SK-N-SH treated with all-trans-retinoic acid at 6 μM for 48 hours (cell line): ENCODE measurements at places on chromosomes 3 and 15.

DNA sequence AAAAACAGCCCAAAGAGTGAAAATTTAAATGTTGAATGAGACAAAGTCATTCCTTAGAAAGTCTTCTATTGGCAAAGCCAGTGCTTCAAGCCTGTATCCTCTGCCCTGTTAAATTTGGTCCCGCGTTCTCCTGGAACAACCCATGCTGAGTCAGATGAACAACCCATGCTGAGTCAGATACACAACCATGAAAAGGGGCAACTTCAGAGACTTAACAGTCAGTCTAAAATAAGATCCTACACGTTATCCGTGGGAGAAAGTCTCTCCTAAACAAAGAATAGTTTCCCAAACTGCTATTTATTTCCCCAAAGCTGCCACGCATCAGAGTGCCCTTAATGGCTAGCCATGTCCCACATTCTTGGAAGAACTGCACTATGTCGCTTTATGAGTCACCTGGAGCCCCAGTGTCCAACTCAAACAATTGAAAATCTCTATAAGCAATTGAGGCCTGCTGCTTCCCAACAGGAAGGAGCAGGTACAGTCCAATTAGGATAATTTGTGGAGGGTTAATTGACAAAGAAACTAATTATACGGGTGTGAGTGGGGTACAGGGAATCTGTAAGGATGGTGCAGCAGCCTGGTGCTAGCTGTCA lies 66.1 kb downstream of the WHAMM start:
- peak; percentile 63; the same call in 2 of the 3 replicates for ATAC-seq

DNA sequence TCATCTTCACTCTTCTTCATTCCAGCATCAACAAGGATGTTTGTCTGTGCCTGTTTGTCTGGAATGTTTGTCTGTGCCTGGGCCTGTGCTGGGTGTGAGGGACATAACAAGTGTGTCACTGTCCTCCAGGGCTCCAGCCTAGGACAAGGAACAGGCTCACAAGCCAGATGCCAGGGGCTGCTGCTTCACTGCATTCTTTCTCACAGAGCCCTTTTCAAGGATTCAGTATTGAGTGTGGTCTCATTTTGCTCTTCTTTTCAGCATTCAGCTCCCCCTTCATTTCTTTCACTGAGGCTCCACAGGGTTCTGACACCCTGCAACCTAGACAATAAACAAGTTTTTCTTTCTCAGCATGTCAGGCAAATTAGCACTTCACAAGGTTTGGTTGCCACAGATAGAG lies 43.6 kb upstream of the KY start:
- ATAC-seq, result peak; percentile 15; the same call in 2 of the 3 replicates

DNA sequence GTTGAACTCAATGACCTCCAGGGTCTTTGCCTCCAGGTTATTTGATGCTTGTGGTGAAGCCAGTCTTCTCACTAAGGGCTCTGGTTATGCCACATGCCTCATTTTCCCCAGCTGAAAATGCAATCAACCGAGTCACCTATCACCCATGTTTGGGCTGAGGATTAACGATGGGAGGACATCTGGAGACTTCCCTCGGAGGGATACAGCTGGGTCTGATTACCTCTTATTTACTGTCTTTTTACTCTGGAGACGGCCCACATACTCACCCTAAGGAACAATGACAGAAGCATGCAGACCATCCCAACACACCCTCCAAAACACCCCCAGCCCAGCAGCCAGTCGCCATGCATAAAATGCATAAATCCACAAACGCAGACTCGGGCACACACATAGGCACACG lies 187.4 kb downstream of the OPA1 start:
- ATAC-seq, result no peak

GRCh38 chr3:46082849-46083248 lies 55.6 kb upstream of the XCR1 start:
- no peak for ATAC-seq

DNA sequence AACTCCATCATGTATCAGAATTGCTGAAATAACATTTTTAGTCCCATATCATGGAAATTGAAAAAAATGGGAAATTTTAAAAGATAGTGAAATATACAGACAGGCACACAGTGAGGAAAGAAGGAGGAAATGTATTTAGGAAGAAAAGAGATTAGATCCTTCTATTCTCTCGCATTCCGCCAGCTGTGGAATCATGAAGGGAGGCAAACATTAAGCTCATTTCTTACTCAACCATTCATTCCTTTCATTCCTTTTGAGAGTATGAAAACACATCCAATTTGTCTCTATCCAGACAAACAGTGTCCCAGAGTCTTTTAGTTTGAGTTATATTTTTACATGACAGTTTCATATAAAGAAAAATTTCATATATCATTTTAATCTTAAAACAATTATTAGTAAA lies 52.5 kb upstream of the KCNMB2 start:
- no peak for ATAC-seq

DNA sequence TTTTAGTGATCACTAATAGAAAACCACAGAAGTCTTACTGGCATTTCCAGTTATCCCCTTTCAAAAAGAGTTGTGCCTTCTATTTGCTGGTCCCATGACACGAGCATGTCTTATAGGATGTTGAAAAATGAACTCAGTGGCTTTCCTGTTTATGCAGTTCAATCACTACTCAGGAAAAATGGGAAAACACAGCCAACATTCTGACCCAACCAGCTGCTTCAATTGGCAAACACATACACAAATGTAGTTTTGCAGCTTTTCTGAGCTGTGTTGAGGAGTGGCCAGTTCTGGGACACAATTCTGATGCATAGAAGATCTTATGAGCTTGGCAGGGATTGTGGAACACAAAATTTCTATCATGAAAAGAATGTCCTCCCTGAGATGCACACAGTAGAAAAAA lies 40.3 kb downstream of the FSTL1 start:
- ATAC-seq, result no peak

GRCh38 chr3:12842469-12842868 lies 1.1 kb upstream of the RPL32 start:
- ATAC-seq, result no peak

- ATAC-seq, result no peak; the same call in 2 of the 3 replicates
Measured at GRCh38 chr3:42052484-42053351, 38.4 kb upstream of the TRAK1 start.

- ATAC-seq, result peak; percentile 99
Measured at GRCh38 chr3:88113311-88114162, 36.2 kb upstream of the C3orf38 start.

- ATAC-seq, result no peak
Measured at GRCh38 chr3:43074901-43075689, 30.8 kb downstream of the POMGNT2 start.

- peak; percentile 96 for ATAC-seq
Measured at GRCh38 chr3:116005404-116005803, 382.1 kb downstream of the GAP43 start.

- no peak for ATAC-seq
Measured at GRCh38 chr15:68981941-68982340, 32.6 kb upstream of the NOX5 start.

DNA sequence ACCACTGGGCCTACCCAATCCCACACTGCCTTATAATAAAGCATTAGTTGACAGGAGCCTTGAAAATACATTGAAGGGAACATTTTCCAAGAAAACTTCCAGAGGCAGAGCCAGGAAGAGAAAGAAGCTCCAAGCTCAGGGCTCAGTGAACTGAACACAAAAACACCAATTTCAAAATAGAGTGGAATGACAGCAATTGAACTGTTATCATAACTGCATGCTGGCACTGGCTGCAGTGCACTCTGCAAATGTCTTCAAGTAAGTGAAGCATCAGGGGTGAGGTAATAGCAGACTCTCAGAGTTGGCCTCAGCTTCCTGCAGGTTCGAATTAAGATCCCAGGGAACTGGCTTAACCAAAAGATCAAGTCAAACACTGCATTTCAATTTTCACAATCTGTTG lies 388.0 kb upstream of the WNT5A start:
- ATAC-seq, result no peak

DNA sequence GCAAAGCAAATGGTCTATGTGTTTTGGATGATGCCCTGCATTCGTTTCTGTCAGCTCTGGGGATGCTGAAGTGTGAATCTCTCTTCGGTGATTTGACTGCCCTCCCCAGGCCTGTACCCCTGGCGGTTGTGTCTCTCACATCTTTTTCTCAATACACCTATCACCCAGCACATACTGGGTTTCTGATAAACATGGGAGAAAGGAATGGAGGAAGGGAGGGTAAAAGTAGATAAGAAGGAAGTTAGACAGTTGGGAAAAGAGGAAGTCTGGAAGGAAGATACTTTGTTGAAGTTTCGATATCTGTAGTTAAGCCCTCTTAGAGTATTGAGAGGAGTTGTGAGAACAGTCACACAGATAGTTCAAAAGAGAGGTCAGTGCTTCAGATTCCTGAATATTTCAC lies 35.8 kb upstream of the LRTM1 start:
- no peak for ATAC-seq

- ATAC-seq, result no peak
Measured at GRCh38 chr3:11072631-11073030, 80.1 kb downstream of the SLC6A1 start.

DNA sequence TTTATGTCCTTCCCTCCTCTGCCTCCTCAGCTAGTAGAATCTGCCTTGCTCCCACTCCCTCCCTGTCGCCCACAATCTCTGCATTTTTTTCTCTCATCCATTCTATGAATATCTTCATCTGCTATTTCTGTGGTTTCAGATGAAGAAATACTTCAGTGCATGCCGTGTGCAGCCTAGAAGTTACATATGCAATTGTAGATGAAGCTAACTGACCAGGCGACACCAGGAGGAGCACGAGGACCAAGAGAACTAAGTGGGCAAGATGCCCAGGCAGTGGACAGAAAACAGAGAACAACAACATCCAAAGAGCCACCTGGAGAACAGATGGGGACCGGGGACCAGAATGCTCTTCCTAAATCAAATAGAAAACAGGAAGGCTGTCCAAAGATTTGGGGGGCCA lies 121.4 kb upstream of the ATP11B start:
- ATAC-seq, result no peak

- ATAC-seq, result no peak
Measured at GRCh38 chr3:150273396-150273795, 134.7 kb upstream of the TSC22D2 start.

- peak; percentile 63 for ATAC-seq
Measured at GRCh38 chr15:63509955-63510940, 5.9 kb downstream of the USP3 start.

GRCh38 chr3:87615506-87615905 lies 339.1 kb upstream of the POU1F1 start:
- no peak for ATAC-seq

GRCh38 chr3:45182915-45183871 lies 37.0 kb upstream of the CDCP1 start:
- peak; percentile 80 for ATAC-seq

DNA sequence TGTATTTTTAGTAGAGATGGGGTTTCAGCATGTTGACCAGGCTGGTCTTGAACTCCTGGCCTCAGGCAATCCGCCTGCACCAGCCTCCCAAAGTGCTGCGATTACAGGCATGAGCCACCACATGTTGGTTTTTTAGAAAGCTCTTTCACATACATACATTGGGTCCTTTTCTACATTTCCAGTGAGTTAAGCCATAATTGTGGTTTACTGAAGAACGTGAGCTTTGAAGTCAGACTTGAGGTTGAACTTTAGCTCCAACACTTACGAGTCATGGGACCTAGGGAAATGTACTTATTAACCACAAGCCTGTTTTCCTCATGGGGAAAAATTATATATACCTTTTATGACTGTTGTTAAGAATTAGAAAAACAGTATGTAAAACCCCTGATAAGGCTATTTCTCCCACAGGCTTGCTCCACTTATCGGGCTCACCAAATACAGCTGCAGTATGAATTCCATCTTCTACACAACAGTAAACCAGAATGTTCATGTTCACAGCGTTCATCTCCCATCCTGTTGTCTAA lies 39.0 kb downstream of the GPR160 start:
- ATAC-seq, result no peak

GRCh38 chr3:197490098-197491058 lies 65.4 kb downstream of the BDH1 start:
- ATAC-seq, result peak; percentile 15; the same call in 2 of the 3 replicates

- ATAC-seq, result no peak
Measured at GRCh38 chr15:51087513-51087912, 7.2 kb downstream of the TNFAIP8L3 start.

GRCh38 chr3:7397097-7397496 lies 536.2 kb downstream of the GRM7 start:
- no peak for ATAC-seq

GRCh38 chr15:92821491-92822116 lies 78.5 kb upstream of the CHD2 start:
- no peak for ATAC-seq

GRCh38 chr3:89363171-89363570 lies 255.8 kb downstream of the EPHA3 start:
- no peak for ATAC-seq

GRCh38 chr15:50150349-50150748 lies 31.3 kb upstream of the ATP8B4 start:
- no peak for ATAC-seq

GRCh38 chr15:28921919-28922706 lies 36.3 kb downstream of the APBA2 start:
- peak; percentile 34; the same call in 1 of the 3 replicates for ATAC-seq

GRCh38 chr3:70988111-70988510 lies 595.4 kb downstream of the FOXP1 start:
- no peak for ATAC-seq

DNA sequence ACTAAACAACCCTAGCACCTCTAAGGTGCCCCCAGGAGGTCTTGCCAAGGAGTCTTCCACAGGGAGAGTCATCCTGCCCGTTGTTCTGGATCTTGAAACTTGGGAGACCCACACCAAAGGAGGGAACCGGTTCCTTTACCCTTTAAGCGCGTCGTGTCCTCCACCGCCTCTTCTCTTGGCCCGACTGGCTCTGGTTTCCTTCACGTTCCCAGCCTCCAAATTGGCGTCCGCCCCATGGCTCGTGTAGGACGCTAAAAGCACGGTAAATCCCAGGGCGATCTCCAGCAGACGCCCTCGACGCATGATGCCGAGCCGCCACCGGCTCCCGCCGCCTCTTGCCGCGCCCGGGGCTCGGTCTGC lies 1.1 kb downstream of the FBN1 start:
- ATAC-seq, result no peak

- ATAC-seq, result peak; percentile 99
Measured at GRCh38 chr3:162719684-162720341, 1223.2 kb downstream of the OTOL1 start.

DNA sequence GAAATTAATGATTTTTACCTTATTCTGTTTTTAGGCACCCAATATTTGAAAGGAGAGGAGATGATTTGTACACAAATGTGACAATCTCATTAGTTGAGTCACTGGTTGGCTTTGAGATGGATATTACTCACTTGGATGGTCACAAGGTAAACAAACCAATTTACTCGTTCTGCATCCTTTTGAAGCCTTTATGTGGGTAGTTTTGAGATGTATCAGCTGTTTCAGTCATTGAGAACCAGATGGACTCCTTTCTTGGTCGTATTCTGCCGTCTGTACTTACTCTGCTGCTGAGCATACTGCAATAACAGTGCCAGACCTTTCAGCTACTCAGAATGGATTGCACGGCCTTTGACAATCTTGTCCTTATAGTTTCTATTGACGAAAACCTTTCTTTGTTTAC lies 13.3 kb downstream of the DNAJB11 start:
- no peak for ATAC-seq

GRCh38 chr3:45555086-45555591 lies 39.4 kb upstream of the LIMD1 start:
- ATAC-seq, result no peak
